Activated naive CD4-positive, alpha-beta T cell treated with anti-CD3 and anti-CD28 coated beads for 36 hours (primary cell): ENCODE measurements at places on chromosomes 5 and 9. TPM values are rescaled to one million over a fixed set of nuclear protein-coding genes. Genes with fewer than 3 reads are reported as not detected.
A peak's percentile ranks its signal among the peaks of the same experiment; 100 is the strongest.

The PCDHA9 gene
- total RNA-seq = not detected

GRCh38 chr5:72954389-72954788 lies 1.5 kb upstream of the FCHO2 start:
- DNase-seq = no peak
- H3K4me1 ChIP-seq = peaks cover 10% of the 10 kb centered on the region
- no peak overlapping the region for H3K27ac ChIP-seq
- H3K36me3 ChIP-seq = no peaks in the 10 kb centered on the region

DNA sequence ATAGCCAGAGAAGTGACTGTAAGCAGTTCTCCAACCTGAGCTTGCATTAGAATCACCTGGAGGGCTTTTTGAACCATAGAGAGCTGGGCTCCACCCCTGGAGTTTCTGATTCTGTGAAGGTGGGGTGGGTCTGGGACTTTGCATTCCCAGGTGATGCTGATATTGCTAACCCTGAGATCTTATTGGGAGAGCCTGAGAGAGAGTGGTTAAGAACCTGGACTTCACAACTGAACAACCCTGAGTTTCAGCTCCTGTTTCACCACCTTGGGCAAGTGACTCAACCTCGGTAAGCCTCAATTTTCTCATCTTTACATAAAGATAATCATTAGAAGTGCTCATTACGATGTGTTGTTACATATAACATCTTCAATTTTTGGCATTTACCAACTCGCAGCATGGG lies 498.6 kb downstream of the EBF1 start:
- H3K27ac ChIP-seq = no peak overlapping the region
- no peak for DNase-seq
- no peaks in the 10 kb centered on the region for H3K27me3 ChIP-seq
- no peaks in the 10 kb centered on the region for H3K4me1 ChIP-seq
- H3K4me3 ChIP-seq = no peak overlapping the region

The UNC5A gene
- total RNA-seq = not detected

DNA sequence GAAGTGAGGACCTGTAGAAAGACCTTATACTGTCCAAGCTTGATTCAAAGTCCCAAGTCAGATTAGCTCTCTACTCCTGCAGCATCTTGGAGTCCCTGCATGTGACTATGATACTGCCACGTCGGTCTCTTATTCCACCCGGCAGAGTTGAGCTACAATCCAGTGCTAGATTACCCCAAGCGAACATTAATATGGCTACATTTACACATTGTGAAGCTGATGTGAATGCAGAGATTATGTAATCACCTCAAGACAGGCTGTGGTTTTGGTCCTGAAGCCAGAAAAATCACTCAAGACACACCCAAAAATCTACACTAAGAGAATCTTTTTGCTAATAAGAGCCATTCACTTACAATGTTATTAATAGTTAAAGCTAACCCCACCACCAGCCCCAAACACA lies 116.7 kb downstream of the GNA14 start:
- no peak for DNase-seq
- H3K27ac ChIP-seq = no peak overlapping the region
- H3K36me3 ChIP-seq = no peaks in the 10 kb centered on the region
- H3K4me1 ChIP-seq = no peaks in the 10 kb centered on the region

DNA sequence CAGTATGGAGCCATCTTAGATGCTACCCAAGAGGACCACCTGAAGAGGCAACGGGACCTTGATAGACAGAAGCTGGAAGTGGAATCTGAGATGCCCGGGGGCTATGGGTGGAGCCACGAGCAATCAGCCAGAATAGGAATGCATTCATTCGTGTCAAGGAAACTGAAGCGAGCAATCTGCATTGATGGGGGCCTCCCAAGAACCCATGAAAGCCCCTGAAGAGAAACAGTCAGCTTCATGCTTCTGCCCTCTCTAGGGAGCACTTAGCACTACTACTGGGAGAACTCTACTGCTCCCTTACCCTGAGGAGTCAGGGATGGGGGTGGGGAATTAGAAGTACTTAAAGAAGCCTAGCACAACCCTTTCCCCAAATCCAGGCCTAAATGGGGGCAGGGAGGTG lies 51.9 kb upstream of the TCERG1 start:
- H3K27me3 ChIP-seq = peaks cover 12% of the 10 kb centered on the region
- H3K36me3 ChIP-seq = no peaks in the 10 kb centered on the region
- no peaks in the 10 kb centered on the region for H3K4me1 ChIP-seq
- no peak for DNase-seq
- no peak overlapping the region for H3K27ac ChIP-seq
- no peak overlapping the region for H3K4me3 ChIP-seq

DNA sequence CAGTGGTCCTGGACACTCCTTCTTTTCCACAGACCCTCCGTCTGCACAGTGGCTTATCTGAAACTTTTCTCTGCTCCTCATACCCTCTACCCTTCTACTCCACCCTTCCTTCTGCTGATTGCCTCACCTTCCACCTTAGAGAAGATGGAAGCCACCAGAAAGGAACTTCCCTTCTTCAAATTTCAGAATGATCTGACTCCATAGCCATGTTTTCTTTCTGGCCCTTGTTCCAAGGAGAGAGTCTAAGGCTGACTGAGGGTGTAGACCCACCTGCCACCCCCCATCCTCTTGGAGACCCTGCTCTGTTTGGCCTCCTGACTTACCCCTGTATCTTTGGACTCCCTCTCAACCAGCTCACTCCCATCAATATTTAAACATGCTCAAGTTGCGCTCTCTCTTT lies 7.4 kb downstream of the SNX30 start:
- H3K27me3 ChIP-seq = no peaks in the 10 kb centered on the region
- DNase-seq = no peak
- H3K4me3 ChIP-seq = no peak overlapping the region

- H3K4me1 ChIP-seq = no peaks in the 10 kb centered on the region
- peaks cover 4% of the 10 kb centered on the region for H3K27me3 ChIP-seq
- DNase-seq = no peak
- no peak overlapping the region for H3K4me3 ChIP-seq
- H3K27ac ChIP-seq = no peak overlapping the region
These were observed 243.1 kb downstream of the FBXO4 start for GRCh38 chr5:42168091-42168670.

DNA sequence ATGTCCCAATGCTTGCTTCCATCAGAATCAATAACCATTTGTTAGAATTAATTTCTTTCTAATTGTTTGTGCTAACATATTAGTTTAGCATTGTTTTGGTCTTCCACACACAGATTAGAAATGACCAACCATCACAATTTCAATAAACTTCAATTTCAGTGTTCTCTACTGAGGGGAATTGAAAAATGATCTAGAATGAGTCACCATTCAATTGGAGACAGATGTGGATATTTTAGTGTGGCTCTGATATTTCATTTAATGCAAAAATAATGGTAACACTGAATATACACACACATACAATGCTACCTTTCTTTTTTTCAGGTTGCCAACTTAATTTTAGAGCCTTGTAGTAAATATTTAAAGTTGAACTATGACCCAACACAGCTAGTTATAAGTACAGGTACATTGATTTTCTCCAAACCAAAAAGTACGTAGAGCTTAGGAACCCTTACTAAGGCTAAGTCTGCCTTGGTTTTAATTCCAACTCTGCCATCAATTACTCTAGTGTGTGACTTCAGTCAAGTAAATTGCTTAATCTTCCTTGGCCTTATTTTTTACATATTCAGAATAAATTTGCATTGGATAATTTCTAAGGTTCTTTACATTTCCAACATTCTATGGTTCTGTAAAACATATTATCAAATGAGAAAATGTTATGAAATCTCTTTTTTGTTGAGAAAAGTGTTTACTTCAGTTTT lies 143.9 kb downstream of the DMRTA1 start:
- no peak for DNase-seq
- no peak overlapping the region for H3K4me3 ChIP-seq
- H3K4me1 ChIP-seq = no peaks in the 10 kb centered on the region
- H3K27ac ChIP-seq = no peak overlapping the region
- no peaks in the 10 kb centered on the region for H3K27me3 ChIP-seq
- H3K36me3 ChIP-seq = no peaks in the 10 kb centered on the region

DNA sequence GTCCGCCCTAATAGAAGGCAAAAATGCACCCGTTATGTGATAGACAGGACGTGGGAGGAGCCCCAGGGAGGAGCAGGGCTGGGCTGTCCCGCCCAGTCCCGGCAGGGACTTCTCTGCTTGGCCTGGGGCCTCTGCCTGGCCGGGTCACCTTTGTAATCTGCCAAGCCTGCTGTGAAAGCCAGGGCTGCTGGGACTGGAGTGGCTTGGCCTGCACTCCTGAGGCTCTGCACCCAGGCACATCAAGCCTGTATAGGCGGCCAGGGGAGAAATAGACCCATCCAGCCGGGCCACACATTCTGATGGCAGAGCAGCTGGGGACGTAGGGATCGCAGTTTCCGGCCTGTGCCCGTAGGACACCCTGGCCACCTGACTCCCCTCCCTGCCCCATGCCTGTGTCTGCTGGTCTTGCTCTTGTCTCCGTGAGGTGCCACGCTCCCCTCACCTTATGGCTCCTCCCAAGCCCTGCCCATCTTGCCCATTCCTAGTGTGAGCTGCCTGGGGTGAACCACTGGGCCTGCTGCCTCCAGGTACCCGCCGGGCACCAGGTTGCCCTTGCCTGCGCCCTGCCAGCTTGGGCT lies 28.1 kb downstream of the DYNC2I2 start:
- no peaks in the 10 kb centered on the region for H3K27me3 ChIP-seq
- no peaks in the 10 kb centered on the region for H3K4me1 ChIP-seq
- no peak overlapping the region for H3K4me3 ChIP-seq
- DNase-seq = no peak
- H3K36me3 ChIP-seq = peaks cover 22% of the 10 kb centered on the region

The IL33 gene
- not detected for total RNA-seq

The PCDHGB6 gene
- 0.05 TPM for total RNA-seq

DNA sequence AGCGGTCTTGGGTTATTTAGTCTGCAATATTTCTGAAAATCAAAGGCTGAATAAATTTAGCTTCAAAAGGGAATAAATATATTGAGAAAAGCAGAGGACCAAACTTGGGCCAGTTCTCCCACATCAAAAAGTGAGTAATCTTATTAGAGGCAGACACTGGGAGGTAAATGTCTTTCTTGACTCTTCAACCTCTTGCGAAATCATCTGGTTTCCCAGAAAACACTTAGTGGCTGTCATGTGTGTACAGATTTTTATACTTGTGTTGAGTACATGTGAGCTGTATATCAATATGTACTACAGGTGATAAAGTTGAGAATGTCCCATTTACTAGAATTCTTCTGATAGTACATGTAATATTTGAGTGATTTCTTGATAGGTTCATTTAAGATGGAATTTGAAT lies 454.9 kb downstream of the PRR16 start:
- no peak overlapping the region for H3K4me3 ChIP-seq
- no peak for DNase-seq
- H3K27me3 ChIP-seq = no peaks in the 10 kb centered on the region
- H3K27ac ChIP-seq = no peak overlapping the region

DNA sequence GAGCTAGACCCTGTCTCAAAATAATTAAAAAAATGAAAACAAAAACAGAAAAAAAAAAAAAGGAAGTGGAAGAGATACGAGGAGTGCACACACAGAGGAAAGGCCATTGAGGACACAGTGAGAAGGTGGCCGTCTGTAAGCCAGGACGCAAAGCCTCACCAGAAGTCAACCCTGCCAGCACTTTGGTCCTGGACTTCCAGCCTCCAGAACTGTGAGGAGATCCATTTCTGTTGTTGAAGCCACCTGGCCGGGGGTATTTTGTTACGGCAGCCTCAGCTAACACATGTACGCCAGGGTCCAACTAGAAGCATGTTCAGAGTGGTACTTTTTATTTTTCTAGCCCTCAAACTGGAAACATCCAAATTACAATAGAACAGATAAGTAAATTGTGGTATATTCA lies 21.8 kb downstream of the SLC35D2 start:
- H3K27ac ChIP-seq = no peak overlapping the region
- H3K4me1 ChIP-seq = no peaks in the 10 kb centered on the region
- no peak for DNase-seq
- no peaks in the 10 kb centered on the region for H3K27me3 ChIP-seq
- peaks cover 1% of the 10 kb centered on the region for H3K36me3 ChIP-seq

DNA sequence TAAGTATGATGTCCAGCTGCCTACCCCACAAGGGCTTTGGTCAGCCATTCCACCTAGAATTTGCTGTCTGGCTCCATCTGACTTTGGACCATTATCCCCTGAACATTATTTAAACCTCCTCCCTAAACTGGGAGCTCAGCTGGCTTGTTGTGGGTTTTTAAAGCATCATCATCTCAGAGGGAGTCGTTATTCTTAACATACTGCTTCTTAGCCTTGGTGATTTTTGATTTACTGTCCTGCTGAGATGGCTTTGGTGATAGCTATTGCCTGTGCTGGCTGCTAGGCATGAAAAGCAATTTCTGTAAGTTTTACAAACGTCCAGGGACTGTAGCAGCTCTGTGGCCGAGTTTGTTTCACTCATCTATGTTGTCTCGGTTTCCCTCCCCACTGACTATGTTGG lies 256.1 kb downstream of the NR3C1 start:
- no peak for DNase-seq
- peaks cover 4% of the 10 kb centered on the region for H3K4me1 ChIP-seq
- no peaks in the 10 kb centered on the region for H3K27me3 ChIP-seq

GRCh38 chr9:108273988-108274387 lies 581.8 kb downstream of the ACTL7B start:
- no peak overlapping the region for H3K27ac ChIP-seq
- H3K4me3 ChIP-seq = no peak overlapping the region
- no peak for DNase-seq
- H3K27me3 ChIP-seq = peaks cover 2% of the 10 kb centered on the region
- no peaks in the 10 kb centered on the region for H3K4me1 ChIP-seq

GRCh38 chr9:2559192-2560152 lies 62.1 kb upstream of the VLDLR start:
- H3K27me3 ChIP-seq = peaks cover under 1% of the 10 kb centered on the region
- DNase-seq = no peak
- no peak overlapping the region for H3K4me3 ChIP-seq
- H3K36me3 ChIP-seq = no peaks in the 10 kb centered on the region
- no peak overlapping the region for H3K27ac ChIP-seq

The WWC1 gene
- total RNA-seq = 2.1 TPM

GRCh38 chr5:6615034-6615815 lies 17.6 kb downstream of the NSUN2 start:
- peak overlapping the region; percentile 28 for H3K27ac ChIP-seq
- H3K4me3 ChIP-seq = no peak overlapping the region
- DNase-seq = no peak
- no peaks in the 10 kb centered on the region for H3K27me3 ChIP-seq
- H3K4me1 ChIP-seq = peaks cover 19% of the 10 kb centered on the region

DNA sequence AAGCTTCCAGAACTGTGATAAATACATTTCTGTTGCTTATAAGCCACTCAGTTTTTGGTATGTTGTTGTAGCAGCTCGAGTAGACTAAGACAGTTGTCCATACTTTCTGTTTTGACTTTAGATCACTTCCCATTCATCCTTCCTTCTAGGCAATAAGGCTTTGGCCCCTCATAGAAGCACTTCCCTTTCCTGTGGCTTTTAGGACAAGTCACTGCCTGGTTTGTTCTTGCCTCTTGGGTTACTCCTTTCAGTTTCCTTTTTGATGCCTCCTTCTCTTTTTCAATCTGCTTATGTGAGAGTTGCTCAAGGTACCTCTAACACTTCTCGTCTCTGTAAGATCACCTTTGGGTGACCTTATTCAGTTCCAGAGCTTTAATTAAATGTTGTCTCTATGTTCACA lies 72.4 kb upstream of the NTRK2 start:
- H3K4me1 ChIP-seq = no peaks in the 10 kb centered on the region
- H3K27me3 ChIP-seq = no peaks in the 10 kb centered on the region
- no peak overlapping the region for H3K27ac ChIP-seq

- H3K4me3 ChIP-seq = no peak overlapping the region
- H3K27me3 ChIP-seq = peaks cover 7% of the 10 kb centered on the region
- DNase-seq = peak; percentile 16
- H3K27ac ChIP-seq = no peak overlapping the region
- H3K4me1 ChIP-seq = no peaks in the 10 kb centered on the region
These were observed 23.3 kb upstream of the UGT3A2 start for GRCh38 chr5:36089989-36090388.
